Activated CD4-positive, CD25-positive, alpha-beta regulatory T cell (primary cell): ENCODE measurements at places on chromosomes 2 and 18.

- no peak for DNase-seq
These were observed 9.3 kb downstream of the TSHZ1 start for GRCh38 chr18:75219745-75220375.

DNA sequence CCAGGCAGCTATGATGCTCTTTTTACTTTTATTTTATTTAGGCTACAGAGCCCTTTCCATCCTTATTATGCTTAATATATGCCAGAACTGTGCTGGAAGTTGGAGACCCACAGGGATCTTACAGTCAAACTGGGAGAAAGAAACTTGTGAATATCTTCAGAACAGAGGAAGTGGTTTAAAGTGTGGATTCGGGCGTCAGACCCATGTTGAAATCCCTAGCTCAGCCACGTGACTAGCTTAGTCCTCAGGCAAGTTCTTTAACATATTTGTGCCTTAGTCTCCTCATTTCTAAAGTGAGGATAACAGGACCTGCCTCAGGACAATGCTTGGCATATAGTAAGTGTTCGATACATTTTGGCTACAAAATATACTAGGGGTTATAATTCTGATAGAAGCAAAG is 59.1 kb downstream of the MAP3K20 start:
- DNase-seq, result no peak

DNA sequence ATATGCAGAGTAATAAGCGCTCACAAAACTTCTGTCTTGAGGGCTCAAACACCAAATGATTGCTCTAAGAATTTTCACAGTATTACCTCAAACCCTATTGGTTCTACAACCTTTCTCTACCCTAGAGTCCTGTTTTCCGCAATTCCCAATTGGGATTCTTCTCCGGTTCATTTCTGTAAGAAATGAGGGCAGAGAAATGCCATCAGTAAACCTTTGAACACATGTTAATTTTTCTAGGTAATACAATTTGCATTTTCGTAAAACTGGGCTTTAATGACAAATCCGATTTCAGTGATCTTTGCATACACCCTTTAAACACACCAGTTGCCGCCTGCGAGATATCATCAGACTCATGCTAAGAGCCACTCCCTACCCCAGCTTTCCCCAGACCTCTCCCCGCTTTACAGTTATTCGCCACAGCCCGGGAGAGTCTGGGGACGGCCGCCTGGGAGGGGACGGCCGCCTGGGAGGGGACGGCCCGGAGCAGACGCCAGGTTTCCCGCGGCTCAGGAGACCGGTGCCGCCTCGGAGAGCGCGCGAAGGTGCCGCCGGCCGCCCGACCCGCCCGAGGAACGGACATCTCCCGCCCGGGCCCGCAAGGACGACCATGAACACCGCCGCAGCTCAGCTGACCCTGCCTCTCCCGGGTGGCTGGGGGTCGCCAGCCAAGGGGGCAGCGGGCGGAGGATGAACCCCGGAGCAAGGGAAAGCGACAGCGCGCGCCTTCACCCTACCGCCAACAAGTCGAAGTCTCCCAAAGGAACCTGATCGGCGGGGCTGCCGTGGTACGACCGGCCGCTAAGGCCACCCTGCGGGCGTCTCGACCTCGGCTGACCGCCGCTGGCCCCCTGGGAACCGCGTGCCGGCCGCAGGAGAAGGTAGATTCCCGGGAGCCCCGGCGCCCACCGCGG is 463 bp downstream of the SMC6 start:
- DNase-seq, result peak; percentile 30

- no peak for DNase-seq
These were observed 1177.4 kb upstream of the LRRTM1 start for GRCh38 chr2:81481994-81482368.

GRCh38 chr2:45545943-45546342 is 65.1 kb downstream of the SRBD1 start:
- DNase-seq, result no peak

DNA sequence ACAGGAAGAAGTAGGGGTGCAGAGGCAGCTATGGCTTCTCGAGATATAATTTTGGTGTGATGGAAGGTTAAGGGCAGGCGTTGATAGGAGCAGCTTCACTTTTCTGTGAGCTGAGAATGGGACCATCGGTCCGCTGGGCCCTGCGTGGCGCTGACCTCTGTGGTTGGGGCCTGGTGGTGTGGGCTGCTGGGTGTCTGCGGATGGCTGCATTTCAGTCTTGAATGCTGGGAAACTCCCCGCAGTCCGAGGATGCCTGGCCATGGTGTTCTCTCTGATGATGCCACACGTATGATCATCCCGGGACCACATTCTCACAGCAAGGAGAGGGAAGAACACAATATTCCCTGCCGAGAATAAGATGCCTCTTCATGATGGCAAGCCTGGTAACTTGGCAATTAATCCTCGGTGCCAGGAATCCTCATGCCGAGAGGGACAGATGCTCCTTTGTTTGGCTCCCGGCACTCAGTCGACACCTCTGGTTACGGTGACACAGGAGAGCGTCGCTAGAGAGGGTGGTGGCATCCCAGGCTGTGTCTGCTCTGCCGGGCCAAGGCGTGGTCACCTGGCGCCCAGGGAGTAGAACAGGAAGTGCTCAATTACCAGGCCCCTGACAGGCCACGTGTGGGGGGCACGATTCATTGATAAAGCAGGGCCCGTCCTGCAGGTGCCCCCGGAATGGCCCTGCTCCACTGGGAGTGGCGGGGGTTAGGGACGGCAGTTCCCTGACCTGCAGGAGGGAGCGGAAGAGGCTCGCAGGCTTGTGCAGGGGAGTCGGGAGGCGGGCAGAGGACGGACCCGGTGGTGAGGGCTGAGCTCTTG is 119.4 kb upstream of the CTDP1 start:
- no peak for DNase-seq

- DNase-seq, result no peak
These were observed 79.0 kb upstream of the CDH19 start for GRCh38 chr18:66682855-66683322.

GRCh38 chr18:59141294-59142068 is 1.8 kb downstream of the SEC11C start:
- no peak for DNase-seq

GRCh38 chr18:73785300-73785699 is 362.3 kb downstream of the FBXO15 start:
- no peak for DNase-seq

GRCh38 chr2:205170399-205170798 is 511.9 kb upstream of the NRP2 start:
- no peak for DNase-seq

DNA sequence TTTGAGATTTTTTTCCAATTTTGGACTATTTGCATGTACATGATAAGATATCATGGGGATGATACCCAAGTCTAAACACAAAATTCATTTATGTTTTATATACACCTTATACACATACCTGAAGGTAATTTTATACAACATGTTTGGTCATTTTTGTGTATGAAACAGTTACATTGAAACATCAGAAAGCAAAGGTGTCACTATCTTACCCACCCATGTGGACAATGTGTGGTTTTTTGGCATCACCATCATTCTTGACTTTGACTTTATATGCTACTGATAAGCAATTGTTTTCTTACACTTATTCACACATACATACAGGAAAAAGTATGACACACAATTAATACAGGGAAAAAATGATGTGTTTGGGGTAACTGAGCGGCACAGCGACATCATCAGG is 51.0 kb upstream of the ACVR1 start:
- DNase-seq, result no peak

GRCh38 chr2:113278742-113279139 is at the start of gene PAX8:
Gene PAX8 (minus strand): TSS chr2:113278921. CDS start chr2:113278394, 527 bp downstream.
- no peak for DNase-seq

DNA sequence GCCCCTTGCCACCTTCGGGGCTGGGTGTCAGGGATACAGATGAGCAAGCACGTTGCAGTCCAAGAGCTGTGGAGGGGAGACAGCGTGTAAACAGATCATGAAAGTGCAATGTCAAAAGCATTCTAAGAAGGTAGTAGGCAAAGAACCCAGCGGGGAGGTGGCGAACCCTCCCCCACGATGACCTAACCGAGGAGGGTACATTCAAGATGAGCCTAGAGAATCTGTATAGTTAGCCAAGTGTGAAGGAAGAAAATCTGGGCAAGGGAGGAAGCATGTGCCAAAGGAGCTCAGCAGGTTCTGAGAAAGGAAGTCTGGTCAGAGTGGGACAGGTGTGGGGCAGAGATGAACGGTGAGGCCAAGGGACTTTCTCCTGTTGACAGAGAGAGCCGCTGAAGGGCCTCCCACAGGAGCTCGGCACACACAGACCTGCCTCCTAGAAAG is 106.9 kb downstream of the SP3 start:
- no peak for DNase-seq

DNA sequence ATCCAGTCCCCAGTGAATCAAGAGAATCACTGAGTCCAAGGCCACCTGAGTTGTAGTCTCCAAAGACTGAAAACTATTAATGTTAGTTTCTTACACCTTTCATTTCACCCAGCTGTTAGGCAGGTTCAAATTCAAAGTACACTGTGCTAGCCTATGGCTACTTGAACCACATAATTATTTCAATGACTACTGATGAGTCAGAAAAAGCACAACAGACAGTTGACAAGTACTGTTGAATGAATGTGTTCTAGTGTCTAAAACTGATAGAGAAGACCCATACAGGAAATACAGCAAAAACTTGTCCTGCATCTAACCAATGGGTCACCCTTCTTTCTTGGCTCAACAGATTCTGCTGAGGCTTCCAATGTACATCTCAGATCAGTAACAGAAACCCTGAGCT is 160.9 kb downstream of the MYO5B start:
- no peak for DNase-seq

DNA sequence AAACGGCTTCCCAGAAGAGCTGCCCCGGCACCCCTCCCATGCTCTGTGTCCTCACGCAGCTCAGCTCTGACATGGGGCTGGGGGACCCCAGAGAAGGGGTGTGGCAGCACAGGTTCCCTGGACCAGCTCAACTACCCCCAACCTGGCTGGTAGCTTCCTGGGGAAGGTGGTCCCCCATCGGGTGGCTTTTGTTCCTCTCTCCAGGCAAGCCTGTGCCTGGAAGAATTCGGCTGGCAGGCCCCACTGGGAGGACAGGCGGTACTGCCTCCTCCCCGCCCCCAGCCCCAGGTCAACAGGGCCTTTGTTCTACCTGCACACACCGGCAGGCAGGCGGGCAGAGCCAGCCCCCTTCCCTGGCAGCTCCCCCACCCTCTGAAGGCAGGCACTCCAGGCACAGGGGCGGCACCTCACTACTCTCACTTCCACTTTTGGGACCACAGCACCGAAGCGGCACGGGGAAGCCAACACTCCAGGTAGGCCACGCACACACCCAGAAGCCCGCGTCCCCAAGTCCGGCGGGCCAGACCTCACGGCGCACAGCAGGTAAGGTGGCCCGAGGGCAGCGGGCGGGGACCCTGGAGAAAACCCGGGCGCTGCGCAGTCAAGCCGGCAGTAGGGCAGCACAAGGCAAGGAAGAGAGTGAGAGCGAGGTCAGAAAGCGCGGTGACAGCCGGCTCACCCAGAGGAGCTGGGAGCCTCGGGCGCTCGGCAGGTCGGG is 1.3 kb downstream of the HS6ST1 start:
- DNase-seq, result no peak

- no peak for DNase-seq
These were observed 173.5 kb downstream of the ACTR3 start for GRCh38 chr2:114063346-114063745.

DNA sequence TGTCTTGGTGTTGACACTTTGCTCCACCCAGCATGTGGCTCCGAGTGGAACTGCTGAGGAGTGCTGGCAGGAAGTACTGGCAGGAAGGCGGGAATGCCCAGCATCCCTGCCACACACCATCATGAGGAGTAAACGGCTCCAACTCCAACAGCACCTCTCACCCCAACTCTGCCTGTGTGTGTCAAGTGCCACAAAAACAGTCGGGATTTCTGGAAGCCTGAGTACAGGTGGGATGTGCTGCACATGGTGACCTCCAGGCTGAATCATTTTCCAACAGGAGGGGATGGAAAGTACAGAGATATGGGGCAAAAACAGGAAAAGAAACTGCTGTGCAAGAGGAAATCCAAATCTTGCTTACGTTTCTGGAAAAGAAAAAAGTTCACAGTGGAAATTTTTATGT is 53.6 kb downstream of the PARD6G start:
- DNase-seq, result no peak

DNA sequence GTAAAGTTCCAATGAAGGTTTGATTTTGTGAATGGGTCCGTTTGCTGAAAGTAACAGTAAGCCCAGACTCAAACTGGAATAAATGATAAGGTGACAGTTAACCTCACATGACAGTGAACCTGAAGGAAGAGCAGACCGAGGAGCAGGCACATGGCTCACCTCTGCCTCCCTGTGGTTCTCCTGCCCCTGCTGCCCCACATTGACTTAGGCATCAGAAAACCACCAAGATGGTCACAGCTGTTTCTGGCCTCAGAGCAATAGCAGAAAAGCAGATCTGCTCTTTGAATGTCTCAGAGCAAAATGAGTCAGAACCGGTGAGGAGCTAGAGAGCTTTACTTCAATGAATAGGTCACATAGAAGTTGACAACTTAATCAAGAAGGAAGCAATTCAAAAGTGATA is 487.6 kb downstream of the METTL4 start:
- DNase-seq, result no peak

- no peak for DNase-seq
These were observed 58.9 kb upstream of the STON1 start for GRCh38 chr2:48471048-48471474.

GRCh38 chr2:238427435-238428162 is 872 bp downstream of the ASB1 start:
- no peak for DNase-seq

- no peak for DNase-seq
These were observed 795 bp upstream of the SETBP1 start for GRCh38 chr18:44679914-44680272.

GRCh38 chr2:168160897-168161296 is 86.5 kb downstream of the STK39 start:
- DNase-seq, result no peak

GRCh38 chr2:143732076-143732475 is 602.9 kb downstream of the ARHGAP15 start:
- no peak for DNase-seq

DNA sequence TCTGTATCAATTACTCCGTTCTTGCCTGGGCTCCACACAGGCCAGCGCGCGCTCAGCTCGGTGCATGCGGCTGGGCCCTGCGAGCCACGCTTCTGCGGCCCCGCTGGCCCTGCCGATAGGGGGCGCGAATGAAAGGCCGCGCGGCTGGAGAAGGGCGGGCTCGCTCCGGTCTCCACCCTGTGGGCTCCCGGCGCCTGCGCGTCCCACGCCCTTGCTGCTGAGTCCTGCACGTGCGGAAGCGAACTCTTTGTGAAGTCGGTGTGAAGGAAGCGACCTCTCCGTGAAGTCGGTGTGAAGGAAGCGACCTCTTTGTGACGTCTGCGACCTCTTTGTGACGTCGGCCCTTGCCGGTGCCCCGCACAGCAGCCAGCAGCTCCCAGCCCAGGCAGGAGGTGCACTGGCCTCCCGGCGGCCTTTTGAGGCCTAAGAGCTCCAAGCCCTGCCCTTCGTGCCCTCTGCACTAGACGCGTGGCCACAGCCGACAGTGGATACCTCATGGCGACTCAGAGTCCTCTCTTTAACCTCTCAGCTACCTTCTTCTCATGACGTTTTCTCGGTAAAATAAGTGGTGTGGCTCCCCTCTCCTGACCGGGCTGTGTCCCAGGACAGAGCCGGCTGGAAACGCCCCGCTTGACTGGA is 391.9 kb upstream of the RAB6C start:
- no peak for DNase-seq
